Osteoblast (primary cell): ENCODE measurements at places on chromosomes 1 and 21. TPM values are rescaled to one million over a fixed set of nuclear protein-coding genes. Genes with fewer than 3 reads are reported as not detected.
A peak's percentile ranks its signal among the peaks of the same experiment; 100 is the strongest.

DNA sequence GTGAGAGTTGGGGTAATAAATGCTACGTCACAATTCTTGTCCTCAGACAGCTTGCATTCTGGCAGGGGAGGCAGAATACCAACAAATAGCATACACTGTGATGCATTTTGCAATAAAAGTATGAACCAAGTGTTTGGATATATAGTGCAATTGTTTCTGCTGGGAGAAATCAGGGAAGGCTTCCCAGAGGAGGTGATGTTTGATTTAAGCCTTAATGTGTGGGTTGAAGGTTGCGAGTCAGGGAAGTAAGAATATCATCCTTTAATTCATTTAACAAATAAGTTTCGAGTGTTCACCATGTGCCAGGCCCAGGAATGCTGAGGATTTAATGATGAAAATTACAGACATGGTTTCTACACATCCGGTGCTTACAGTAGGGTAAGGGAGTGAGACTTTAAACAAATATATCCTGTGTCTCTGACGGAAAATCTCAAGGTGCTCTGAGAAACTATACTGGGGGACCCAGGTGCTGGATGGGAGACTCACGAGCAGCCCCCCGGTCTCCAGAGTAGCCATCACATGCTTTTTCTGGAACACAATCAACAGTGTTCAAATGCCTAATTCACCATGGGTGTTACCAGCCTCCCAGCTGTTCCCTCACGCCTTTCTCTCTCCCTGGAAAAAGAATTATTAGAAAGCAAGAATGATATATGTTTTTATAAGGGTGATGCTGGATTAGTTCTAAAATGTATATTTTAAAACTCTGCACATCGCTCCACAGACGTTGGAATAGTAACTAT is 31.7 kb downstream of the RASSF5 start:
- no peak for DNase-seq
- H3K27ac ChIP-seq = no peak overlapping the region
- no peaks in the 10 kb centered on the region for H3K27me3 ChIP-seq
- peaks cover 23% of the 10 kb centered on the region for H3K4me1 ChIP-seq
- H3K4me3 ChIP-seq = no peak overlapping the region
- no peaks in the 10 kb centered on the region for H3K36me3 ChIP-seq

Gene KRTAP19-3
- not detected in 2 replicates for total RNA-seq

Gene SELENBP1
- 28.3 and 42.0 TPM in 2 replicates for total RNA-seq

- no peaks in the 10 kb centered on the region for H3K27me3 ChIP-seq
- peaks cover 14% of the 10 kb centered on the region for H3K4me1 ChIP-seq
- H3K27ac ChIP-seq = no peak overlapping the region
- no peaks in the 10 kb centered on the region for H3K36me3 ChIP-seq
- no peak overlapping the region for H3K4me3 ChIP-seq
Observed at GRCh38 chr1:204587621-204588020, 71.4 kb downstream of the MDM4 start.

DNA sequence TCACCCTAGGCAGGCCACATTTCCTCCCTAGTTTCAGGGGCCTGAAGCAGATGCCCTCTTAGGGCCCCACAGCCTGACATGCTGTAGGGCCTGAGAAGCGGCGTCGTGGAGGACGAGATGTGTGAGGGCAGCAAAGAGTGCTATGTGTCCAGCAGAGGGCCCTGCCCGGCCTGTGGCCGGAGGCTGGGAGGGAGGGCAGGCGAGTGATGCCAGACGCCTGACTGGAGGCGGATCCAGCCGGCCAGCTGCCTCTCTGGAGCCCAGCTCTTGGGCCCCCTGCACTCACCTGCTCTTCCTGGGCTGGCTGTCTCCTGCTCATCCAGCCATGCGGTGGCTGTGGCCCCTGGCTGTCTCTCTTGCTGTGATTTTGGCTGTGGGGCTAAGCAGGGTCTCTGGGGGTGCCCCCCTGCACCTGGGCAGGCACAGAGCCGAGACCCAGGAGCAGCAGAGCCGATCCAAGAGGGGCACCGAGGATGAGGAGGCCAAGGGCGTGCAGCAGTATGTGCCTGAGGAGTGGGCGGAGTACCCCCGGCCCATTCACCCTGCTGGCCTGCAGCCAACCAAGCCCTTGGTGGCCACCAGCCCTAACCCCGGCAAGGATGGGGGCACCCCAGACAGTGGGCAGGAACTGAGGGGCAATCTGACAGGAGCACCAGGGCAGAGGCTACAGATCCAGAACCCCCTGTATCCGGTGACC is at the start of gene GPR37L1:
GPR37L1 (plus strand) TSS at position 279 of the 697 bp plus-strand sequence; CDS start at position 326, 47 bp downstream.
- H3K4me3 ChIP-seq = no peak within 1 kb of the TSS
- H3K27me3 ChIP-seq = peaks cover 14% of the 10 kb centered on the region
- peak; percentile 98 for DNase-seq
- H3K36me3 ChIP-seq = no peaks in the 10 kb centered on the region
- H3K4me1 ChIP-seq = peaks cover 4% of the 10 kb centered on the region
